ENCODE measurements at places on chromosomes 6 and 20.

GRCh38 chr6:106466211-106466610, 105.7 kb downstream of the CRYBG1 start:
- no peak for DNase-seq

DNA sequence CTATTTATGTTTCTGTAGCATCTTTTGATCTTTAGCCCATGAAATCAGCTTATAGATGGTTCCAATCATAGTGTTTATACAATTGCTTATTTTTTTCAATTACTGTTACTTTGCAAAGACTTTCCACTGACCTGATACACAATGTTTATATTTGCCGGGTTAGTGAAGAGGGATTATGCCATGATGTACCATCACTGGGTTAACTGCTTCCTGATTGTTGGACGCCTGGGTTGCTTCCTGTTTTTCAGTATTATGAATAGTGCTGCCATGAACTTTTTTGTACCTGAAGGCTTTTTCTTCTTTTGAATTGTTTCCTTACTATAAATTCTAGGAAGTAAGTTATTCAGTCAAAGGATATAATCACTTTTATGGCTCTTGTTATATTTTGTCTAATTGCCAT, 6.9 kb downstream of the MANBAL start:
- DNase-seq = no peak

- DNase-seq = no peak
These were observed 1.6 kb upstream of the ZCCHC3 start for GRCh38 chr20:295804-296203.

GRCh38 chr6:108364470-108364869, 69.6 kb downstream of the AFG1L start:
- no peak for DNase-seq

DNA sequence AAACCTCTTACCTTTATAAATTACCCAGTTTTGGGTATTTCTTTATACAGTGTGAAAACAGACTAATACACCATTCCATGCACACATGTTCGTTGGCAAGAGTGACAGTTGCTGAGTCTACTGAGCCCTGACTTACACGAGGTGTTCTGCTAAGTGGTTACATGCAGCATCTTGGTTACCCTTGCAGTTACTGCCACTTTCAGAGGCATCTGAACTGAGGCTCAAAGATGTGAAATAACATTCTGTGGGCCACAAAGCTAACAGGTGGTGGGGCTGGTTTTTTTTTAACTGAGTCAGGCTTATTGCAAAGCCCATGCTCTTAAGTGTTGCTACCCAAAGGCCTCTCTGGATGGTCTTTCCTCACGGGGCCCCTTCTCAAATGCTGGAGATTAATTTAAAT, 54.4 kb upstream of the GTSF1L start:
- DNase-seq = no peak

DNA sequence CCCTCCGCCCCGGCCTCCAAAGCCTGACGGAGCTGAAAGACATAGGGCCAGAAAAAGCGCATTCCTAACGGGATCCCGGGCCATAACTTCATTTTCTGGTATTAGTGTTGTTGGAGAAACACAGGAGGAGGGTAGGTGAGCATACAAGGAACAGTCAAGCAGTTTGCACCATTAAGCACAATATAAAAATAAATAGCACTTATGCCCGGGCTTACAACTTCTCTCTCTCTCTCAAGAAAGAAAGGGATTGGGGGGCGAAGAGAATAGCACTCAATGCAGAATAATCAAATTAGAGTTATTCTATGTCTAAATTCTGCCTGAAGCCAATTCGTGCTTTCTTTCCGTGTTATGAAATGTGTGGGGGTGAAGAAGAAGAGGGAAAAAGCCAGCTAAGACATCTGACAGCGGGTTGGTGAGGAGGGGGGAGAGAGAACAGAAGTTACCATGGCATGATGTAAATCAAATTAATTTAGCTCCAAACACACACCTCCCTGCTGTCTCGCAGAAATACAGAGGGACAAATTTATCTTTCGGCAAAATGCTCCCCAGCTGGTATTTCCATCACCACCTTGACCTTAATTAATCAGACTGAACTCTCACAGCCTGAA, 508 bp upstream of the METTL24 start:
- DNase-seq = no peak

DNA sequence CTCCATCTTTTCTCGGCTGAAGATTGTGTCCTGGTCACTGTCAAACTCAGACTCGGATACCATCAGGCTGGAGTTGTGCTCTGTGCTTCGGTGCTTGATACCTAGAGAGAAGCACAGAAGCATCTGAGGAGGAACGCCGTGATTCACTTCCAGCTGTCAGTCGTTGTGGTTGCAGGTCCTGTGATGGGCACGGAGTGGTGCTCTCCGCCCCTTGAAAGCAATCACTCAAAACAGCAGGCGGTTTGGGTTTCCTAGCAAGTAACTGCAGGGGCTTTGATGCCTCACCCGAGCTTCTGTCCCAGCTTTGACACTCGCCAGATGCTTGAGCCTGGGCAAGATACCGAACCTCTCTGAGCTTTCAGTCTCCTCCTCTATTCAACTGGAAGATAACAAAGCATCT, 52.5 kb downstream of the ALDH5A1 start:
- no peak for DNase-seq

DNA sequence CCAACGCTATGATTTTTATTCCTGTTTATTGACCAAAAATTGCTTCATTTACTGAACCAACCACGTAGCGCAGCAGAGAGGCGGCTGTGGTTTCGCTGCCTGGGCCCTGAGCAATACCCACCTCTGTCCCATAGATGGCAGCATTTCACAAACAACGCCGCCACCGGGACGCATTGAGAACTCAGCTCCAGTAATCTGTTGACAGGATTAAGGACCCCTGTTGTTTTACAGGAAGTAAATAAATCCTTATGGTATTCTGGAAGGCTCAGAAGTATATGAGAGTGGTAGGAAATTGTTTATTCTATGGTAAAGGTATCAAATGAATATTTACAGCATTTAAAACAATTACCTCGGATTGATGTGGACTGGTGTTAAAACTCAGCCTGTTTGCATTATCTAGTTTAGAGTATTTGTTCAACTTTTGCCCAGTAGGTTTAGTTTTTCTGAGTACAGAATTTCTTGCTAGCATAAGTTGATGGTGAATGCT, 547.9 kb upstream of the SLC35B3 start:
- no peak for DNase-seq

DNA sequence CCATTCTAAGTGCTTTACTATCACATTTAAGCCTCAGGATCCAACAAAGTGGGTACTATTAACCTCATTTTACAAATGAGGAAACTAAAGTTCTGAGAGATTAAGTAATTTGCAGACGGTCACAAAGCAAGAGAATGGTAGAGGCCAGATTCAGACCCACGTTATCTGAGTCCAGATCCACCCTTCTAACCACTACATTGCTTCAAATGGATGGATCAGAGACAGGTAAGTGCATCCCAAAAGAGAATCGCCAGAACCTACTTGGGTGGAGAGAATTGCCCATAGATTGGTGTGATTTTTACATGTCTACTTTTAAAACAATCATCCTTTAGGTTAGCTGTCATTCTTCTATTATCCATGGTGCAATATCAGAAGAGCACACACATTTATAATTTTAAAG, 7.1 kb downstream of the MAN1A1 start:
- no peak for DNase-seq

DNA sequence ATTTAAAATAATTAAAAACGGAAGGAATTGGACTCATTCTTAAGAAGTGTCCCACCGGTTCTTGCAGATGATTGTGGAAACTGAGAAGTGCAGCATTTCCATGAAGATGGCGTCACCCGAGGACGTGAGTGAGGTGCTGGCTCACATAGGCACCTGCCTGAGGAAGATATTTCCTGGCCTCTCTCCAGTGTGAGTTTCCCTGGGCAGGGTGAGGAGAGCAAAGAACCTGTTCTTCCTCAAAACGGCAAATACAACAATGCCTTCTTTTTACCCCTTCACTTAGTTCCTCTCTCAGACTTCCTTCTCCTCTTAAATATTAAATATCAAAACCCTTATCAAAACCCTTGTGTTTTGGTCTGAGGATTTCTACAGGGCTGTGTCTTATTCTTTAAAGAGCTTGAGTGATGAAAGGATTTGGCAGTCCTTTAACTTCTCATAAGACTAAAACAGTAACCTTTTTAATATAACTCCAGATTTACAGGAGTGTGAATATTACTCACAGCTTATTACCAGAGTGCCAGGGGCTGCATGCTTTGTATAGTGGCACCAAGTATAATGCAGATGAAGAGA, 156.3 kb downstream of the CARMIL1 start:
- DNase-seq = no peak

GRCh38 chr20:37453288-37453687, 67.8 kb upstream of the NNAT start:
- DNase-seq = no peak

- no peak for DNase-seq
These were observed 274.0 kb upstream of the PREP start for GRCh38 chr6:105676857-105677256.

DNA sequence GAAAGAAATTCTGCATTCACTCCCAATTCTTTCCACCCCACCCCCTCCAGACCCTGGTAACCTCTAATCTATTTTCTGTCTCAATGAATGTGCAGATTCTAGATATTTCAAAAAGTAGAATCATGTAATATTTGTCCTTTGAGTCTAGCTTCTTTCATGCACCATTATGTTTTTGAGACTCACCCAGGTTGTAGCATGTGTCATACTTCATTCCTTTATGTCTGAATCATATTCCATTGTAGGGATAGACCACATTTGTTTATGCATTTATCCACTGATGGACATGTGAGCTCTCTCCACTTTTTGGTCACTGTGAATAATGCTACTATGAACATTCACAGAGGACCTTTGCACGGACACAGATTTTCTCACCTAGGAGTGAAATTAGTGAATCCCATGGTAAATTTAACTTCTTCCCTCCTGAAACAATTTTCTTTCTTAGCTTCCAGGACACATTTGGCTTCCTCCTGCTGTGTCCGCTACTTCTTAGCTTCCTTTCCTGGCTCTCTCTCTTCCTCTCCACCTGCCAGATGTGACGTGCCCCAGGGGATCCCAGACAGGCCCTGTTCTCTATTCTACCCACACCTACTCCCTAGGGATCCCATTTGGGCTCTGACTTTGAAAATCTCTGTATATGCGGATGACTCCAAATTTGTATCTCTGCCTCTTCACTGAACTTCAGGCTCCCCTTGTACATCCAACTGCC, 24.1 kb upstream of the ARFGEF2 start:
- DNase-seq = no peak

GRCh38 chr6:115544765-115545671, 515.7 kb downstream of the FRK start:
- no peak for DNase-seq

- DNase-seq = no peak
These were observed 149.4 kb downstream of the SMOC2 start for GRCh38 chr6:168590406-168590805.

DNA sequence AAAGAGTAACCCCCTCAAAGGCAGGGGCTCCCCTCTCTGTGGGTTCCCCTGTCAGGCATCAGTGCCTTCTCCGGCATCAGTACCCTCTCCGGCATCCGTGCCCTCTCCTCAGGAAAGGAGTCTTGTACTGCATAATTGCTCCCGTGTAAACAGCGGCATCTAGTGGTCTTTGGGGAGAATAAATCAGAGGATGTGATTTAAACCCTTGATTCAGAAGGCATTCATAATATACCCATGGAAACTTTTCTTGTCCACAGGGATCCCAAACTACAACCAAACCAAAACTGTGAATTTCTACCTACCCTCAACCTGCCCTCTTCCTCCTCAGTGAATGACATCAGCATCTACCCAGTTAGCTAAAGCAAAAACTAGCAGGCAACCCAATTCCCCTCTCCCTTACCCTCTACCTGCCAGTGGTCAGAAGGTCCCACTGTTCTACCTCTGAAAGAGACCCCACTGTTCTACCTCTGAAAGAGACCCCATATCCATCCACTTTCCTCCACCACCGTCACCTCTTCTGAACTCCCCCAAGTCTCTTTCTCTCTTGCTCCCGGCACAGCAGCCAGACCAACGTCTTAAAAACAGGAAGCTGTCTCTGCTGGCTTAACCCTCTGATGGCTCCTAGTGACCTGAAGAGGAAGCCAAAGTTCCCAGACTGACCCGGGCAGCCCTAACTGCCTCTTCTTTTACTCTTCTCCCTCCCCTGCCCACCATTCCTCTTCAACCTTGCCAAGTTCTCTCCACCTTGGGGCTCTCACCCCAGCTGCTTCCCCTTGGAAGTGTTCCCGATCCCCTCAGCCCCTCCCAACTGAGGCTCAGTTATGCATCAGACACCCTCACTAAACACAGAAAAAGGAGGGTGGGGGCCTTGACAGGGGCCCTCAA, 27.2 kb downstream of the UBE2V1 start:
- DNase-seq = no peak

- peak; percentile 41 for DNase-seq
These were observed 5.2 kb downstream of the FNDC1 start for GRCh38 chr6:159174263-159174969.

GRCh38 chr20:51607170-51607569, 64.7 kb upstream of the NFATC2 start:
- no peak for DNase-seq

- no peak for DNase-seq
These were observed 234.2 kb downstream of the NRN1 start for GRCh38 chr6:5772408-5773120.

DNA sequence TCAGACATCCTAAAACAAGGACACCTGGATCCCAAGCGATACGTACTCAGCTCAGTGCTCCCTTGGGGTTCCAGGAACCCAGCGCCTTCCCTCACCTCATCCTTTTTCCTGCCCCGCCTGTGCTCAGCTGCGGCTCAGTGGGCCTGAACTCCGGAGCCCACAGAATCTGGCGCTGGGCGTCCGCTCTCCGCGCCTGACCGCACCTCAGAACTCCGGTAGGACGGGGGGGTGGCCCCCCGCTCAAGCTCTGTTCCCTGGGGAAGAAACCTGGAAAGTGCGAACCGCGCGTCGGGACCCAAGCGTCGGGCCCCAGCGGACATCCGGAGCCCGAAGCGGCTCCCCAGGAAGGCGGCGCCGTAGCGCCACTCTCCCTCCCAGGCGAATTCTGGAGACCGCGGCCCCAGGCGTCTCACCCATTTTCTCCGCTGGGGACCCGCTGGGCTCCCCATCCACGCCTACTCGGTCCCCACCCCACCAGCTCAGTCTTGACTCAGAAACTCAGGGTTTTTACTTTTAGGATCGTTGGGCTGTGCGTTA, 336 bp upstream of the LY6G5C start:
- DNase-seq = no peak

- DNase-seq = no peak
These were observed 360.3 kb upstream of the PTCHD4 start for GRCh38 chr6:48471326-48471725.

- no peak for DNase-seq
These were observed 102.2 kb upstream of the PTCHD4 start for GRCh38 chr6:48213076-48213788.

DNA sequence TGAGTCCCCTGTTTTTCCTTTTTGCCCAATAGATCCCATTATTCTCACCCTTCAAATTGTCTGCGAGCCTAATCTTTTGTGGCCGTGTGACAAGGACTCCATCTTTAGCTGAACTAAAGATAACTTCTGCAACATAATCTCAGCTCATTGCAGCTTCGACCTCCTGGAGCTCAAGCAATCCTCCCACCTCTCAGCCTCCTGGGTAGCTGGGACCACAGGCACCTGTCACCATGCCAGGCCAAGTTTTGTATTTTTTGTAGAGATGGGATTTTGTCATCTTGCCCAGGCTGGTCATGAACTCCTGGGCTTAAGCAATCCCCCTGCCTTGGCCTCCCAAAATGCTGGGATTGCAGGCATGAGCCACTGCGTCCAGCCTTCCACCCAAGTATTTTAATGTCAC, 161.0 kb downstream of the GJA1 start:
- no peak for DNase-seq
